ENCODE measurements at places on chromosomes 5 and 9.

GRCh38 chr9:365436-365835, 150.8 kb downstream of the DOCK8 start:
- no peak for DNase-seq

GRCh38 chr5:92206681-92207080, 823.6 kb upstream of the ARRDC3 start:
- no peak for DNase-seq

GRCh38 chr5:127525181-127525580, 7.7 kb downstream of the PRRC1 start:
- DNase-seq = no peak

GRCh38 chr5:178651046-178651810, 24.4 kb upstream of the CLK4 start:
- no peak for DNase-seq

- DNase-seq = no peak
Measured at GRCh38 chr9:19976226-19976625, 187.4 kb upstream of the SLC24A2 start.

Data from DMS79 treated with DMSO at 0.1 percent for 48 hours (cell line).